ENCODE measurements at places on chromosomes 16 and 17. TPM values are rescaled to one million over a fixed set of nuclear protein-coding genes. Genes with fewer than 3 reads are reported as not detected.
A peak's percentile ranks its signal among the peaks of the same experiment; 100 is the strongest.

DNA sequence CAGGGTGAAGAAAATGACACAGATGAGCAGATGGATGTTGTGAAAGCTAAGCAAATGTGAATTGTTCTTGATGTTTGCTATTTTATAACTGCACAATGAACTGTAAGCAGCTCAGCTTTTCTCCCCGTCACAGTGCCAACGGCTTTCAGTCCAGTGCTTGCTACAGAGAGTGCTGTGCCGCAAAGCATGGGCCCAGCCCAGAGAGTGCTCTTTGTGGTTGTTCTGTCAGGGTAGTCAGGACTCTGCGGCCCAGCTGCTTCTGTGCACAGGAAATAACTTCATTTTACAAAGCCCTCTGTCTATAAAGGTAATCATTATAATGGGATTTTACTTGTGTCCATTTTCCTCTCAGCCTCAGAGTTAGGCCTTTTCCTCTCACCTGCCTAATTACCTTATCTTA is 39.1 kb downstream of the CDRT15 start:
- DNase-seq: no peak

The TERB1 gene
- not detected for total RNA-seq

The RRAD gene
- 15.6 TPM for total RNA-seq

The STX1B gene
- total RNA-seq: not detected

DNA sequence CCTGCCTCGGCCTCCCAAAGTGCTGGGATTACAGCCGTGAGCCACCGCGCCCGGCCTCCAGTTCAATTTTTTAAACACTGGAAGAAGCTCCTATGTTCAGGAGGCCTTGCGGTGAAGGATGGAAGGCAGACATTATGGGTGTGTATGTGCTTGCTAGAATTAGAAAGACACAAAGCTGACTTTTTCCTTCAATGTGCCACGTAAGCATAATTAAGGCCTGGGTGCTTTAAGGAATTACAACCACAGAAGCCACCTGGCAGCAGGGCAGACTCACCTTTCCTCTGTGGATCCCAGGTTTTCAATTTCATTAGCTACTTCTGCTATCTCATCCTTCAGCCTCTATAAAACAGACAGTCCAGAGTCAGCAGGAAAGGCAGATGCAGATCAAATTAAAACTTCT is 74.2 kb downstream of the CYTH1 start:
- DNase-seq: no peak

GRCh38 chr17:48054238-48055185 is 6.4 kb downstream of the NFE2L1 start:
- DNase-seq: peak; percentile 90

The C17orf113 gene
- 1.2 TPM for total RNA-seq

- DNase-seq: no peak
Measured at GRCh38 chr17:73268582-73269328, 7.1 kb upstream of the CPSF4L start.

The TIGD7 gene
- total RNA-seq: 13.2 TPM

DNA sequence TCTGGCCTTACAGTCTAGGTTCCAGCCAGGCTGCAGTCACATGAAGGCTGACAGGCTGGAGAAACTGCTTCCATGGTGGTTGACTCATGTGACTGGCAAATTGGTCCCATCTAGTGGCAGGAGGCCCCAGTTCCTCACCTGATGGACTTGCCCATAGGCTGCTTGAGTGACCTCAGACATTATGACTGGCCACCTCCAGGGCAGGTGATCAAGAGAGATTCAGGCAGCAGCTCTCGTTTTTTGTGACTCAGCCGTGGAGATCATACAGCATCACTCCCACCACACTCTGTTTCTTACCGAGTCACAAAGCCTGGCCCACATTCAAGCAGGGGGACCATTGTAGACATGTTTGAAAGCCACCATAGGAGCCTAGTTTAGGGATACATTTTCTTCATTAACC is 34.5 kb downstream of the SIAH1 start:
- DNase-seq: no peak

GRCh38 chr17:43015579-43015978 is 6.6 kb downstream of the VAT1 start:
- DNase-seq: peak; percentile 33

GRCh38 chr17:13601322-13601775 is 380 bp downstream of the HS3ST3A1 start:
- DNase-seq: no peak

DNA sequence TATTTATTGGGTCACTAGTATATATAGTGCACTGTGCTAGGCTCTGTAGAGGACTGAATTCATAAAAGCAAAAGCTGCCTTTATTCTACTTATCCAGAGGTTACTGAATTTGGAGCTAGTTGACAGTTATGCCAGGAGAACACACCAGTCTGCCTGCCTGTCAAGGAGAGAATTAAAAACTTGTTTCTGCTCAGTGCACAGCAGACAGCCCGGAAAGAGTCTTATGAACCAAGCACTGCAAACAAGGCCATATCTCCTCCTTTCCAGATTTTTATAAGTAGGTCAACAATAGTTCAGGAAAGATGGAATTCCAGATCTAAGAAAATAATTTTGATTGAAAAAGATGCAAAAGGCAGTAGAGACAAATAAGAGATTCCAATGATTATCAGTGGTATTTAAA is 267.8 kb downstream of the CA10 start:
- no peak for DNase-seq

GRCh38 chr17:79607940-79608623 is 2.8 kb downstream of the RBFOX3 start:
- peak; percentile 46 for DNase-seq

- no peak for DNase-seq
Measured at GRCh38 chr16:66961914-66962313, 848 bp downstream of the CES3 start.

DNA sequence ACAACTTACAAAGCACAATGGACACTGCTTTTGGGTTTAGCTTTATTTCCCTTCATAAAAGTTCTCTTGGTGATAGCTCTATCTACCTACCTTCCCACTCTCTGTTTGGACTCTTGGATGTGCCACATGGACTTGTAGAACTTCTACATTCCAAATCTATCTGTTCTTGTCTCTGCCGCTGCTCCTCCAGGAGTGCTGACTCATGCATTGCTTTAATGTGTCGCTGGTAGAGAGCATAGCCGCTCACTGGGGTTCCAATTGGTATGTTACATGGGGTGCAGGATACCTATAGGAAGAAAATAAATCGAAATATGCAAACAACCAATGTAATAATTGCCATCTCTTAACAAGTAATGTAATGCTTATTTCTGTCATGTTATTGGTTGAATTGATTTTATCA is 92.1 kb downstream of the TTC19 start:
- DNase-seq: no peak

DNA sequence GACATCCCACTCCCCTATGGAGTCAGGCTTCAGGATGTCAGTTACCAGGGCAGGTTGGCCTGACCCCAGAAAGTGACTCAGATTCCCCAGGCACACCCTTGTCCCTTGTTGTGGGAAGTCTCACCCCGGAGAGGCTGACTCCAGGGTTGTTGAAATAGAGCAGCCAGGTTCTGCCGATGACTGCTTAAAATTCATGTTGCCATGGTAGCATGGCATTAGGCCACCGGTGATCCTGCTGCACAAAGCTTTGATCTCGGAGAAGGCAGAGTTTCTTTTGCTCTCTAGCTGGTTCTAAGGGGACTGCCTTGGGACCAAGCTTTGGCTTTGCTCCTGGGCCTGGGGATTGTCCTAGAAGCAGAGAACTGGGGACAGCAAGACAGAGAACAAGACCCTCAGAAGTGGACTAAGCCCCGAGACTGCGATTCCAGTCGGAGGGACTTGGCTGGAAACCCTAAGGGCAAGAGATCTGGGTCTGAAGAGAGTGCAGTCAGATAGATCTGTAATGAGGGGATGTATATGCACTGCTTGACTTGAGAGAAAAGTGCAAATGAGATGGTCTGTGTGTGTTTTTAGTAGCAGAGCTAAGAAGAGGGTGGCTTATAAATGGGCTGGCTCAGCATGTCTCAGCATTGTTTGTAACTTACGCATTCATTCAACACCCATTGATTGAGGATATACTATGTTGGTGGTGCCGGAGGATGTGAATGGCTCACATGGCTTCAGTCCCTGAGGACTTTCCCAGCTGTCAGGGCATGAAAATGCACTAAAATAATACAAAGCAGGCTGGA is 106.9 kb downstream of the RGS9 start:
- DNase-seq: peak; percentile 11

GRCh38 chr17:64778240-64779097 is 116.4 kb upstream of the SMURF2 start:
- DNase-seq: peak; percentile 54

The SLC6A2 gene
- not detected for total RNA-seq

The CLEC18A gene
- total RNA-seq: 0.88 TPM

GRCh38 chr16:30949650-30950515 is 1.0 kb downstream of the ORAI3 start:
- DNase-seq: peak; percentile 71

DNA sequence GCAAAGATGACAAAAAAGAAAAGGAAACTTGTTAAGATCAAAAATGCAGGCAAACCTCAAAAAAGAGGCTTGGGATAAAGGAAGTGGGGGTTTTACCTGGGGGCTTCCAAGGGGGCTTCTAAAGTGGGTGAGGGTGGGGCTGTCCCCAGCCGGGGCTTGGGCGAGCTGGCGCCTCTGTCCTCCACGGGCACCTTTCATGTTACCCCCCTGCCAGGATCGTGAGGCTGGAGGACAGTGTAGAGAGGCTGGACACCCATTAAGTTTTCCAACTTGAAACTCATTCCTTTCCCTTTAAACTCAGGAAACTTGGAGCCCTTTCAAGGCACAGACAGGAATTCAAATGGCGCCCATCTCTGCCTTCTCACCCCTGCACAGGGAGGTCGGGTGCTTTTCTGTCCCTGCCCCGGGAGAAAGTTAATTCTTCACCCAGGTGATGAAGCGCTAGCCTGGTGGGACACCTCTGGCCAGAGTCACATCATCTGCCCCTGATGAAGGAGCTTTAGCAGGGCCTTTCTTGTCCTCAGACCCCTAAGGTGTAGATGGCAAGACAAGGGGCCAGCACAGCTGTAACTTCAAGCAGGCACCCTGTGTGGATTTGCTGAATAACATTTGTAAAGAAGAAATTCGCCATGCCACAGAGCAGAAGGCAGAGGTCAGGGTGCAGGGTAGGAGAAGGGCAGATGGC is 87.3 kb downstream of the C16orf78 start:
- DNase-seq: no peak

The ASB16 gene
- 2.4 TPM for total RNA-seq

GRCh38 chr16:57721356-57722209 is 14.0 kb upstream of the KATNB1 start:
- no peak for DNase-seq

The C16orf74 gene
- 8.4 TPM for total RNA-seq

The NPIPA5 gene
- total RNA-seq: 3.6 TPM

GRCh38 chr17:50836826-50837225 is 1.4 kb downstream of the WFIKKN2 start:
- no peak for DNase-seq

DNA sequence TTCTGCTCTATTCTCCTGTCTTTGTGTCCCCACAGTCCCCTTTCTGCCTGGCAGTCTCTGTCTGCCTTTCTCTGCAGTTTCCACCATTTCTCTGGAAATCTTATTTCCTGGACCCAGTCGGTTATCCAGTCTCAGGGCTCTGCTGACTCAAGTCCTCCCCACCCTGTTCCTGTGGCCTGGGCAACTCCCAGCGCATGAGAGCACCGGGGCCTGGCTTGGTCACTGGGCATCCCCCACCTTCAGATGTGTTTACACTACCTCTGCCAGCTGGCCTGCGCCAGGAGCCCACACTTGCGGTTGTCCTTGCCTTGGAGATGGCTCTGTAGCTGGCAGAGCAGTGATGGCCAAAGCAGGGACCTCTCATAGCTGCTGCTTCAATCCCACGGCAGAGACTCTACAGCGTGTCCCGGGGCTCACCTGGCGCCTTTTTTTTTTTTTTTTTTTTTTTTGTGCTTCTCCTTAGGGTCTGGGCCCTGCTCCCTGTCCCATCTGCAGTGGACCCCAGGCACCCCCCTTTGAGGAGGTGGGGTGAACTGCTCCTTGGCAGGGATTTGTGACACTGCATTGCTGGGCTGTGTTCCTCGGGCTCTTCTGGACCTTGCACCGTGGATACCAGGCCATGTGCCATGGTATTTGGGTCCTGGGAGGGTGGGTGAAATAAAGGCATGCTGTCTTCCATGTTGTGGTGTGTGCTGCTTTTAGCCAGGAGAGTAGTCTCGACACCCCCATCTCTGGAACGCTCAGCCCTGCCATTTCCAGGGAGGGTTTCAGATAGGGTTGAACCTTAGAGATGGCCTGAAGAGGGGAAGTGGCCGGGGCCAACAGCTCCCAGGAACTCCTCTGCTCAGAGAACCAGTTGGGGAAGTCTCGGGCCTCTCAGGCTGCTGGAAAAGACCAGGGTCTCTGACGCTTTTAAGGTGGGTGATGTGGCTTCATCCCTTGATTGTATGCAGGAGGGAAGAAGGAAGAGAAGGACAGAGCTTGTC is 17.5 kb downstream of the GUCY2D start:
- DNase-seq: peak; percentile 39

The ARL5C gene
- total RNA-seq: not detected

The TMEM170A gene
- 28.8 TPM for total RNA-seq

- no peak for DNase-seq
Measured at GRCh38 chr16:11563493-11564040, 23.2 kb downstream of the LITAF start.

The AXIN2 gene
- total RNA-seq: 44.7 TPM

GRCh38 chr17:77786740-77787505 is 171.6 kb upstream of the TNRC6C start:
- no peak for DNase-seq

GRCh38 chr17:48003417-48004151 is 32.7 kb downstream of the CDK5RAP3 start:
- no peak for DNase-seq

The SHISA9 gene
- total RNA-seq: 0.34 TPM

The TEKT5 gene
- total RNA-seq: 3.0 TPM

The SLC16A6 gene
- total RNA-seq: 0.67 TPM

The TMEM235 gene
- not detected for total RNA-seq

GRCh38 chr17:81924557-81925532 is 2.7 kb downstream of the MAFG start:
- DNase-seq: peak; percentile 26

DNA sequence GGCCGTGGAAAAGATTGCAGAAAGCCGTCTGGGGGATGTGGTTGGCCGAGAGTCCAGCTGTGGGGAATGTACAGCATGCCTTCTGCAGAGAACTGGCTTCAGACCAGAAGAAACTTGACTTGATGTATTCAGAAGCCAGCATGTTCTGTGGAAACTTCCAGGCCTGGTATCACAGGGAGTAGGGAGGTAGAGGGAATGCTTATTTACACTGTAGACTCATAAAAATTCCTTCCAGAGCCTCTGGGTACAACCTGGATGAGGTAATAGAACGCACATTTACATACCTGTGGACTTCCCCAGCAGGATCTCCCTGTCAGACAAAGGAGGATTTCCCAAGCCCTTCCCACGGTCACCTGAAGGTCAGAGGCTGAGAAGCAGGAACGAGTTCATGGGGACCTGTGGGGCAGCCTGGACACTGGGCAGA is 11.8 kb upstream of the GAS7 start:
- DNase-seq: no peak

- no peak for DNase-seq
Measured at GRCh38 chr17:46024590-46024989, 25.5 kb downstream of the STH start.

The MT1F gene
- total RNA-seq: 25.8 TPM

DNA sequence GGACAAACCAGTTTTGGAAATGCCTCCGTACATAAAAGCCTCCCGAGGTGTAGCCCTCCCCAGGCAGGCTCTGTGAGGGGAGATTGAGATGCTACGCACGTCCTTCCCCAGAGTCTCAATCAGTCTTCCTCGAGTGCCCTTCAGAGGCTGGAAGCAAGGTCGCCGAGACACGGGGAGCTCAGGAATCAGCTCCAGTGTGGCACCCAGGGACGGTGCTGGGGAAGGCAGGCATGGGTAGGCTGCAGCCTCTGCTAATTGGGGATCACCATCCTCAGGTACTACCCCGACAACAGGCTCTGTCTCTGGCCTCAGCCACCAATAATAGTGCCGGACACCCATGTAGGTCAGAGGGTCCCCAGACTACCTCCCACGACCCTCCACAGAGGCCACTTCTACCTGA is 28.1 kb upstream of the GSG1L start:
- DNase-seq: no peak

The DNAH9 gene
- total RNA-seq: 4.3 TPM

All from thyroid gland (tissue), 4 donors.